ENCODE measurements at places on chromosomes 1 and 21. TPM values are rescaled to one million over a fixed set of nuclear protein-coding genes. Genes with fewer than 3 reads are reported as not detected.

- DNase-seq: peak; percentile 27
Observed at GRCh38 chr21:34154878-34155277, 81.5 kb downstream of the MRPS6 start.

DNA sequence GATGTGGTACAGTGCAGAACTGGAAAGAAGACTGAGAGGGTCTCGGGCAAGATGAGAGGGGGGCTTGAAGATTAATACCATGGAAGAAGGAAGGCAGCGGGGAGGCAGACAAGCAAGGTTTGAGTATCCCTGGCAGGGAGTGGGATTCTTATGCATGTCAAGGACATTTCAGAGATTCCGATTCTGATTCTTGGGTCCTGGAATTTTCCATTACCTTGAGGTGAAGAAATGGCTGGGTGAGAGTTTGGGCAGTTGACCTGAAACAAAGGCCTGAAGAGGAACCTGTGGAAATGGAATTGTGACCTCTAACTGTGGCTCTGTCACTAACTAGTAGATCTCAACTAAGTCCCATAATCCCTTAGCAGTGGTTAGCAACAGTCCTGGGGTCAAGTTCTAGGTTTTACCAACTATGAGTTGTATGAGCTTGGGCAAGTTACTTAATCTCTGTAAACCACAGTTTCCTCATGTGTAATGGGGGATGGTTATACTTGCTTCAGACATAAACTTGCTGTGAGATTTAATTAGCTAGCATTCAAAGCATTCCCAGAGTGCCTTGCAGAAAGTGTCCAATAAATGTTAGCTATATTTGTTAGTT is 8.6 kb upstream of the ACTN2 start:
- no peak for DNase-seq

- DNase-seq: no peak
Observed at GRCh38 chr1:116710420-116711262, 43.1 kb upstream of the IGSF3 start.

- DNase-seq: no peak
Observed at GRCh38 chr1:220526294-220526693, 1.6 kb upstream of the MARK1 start.

DNA sequence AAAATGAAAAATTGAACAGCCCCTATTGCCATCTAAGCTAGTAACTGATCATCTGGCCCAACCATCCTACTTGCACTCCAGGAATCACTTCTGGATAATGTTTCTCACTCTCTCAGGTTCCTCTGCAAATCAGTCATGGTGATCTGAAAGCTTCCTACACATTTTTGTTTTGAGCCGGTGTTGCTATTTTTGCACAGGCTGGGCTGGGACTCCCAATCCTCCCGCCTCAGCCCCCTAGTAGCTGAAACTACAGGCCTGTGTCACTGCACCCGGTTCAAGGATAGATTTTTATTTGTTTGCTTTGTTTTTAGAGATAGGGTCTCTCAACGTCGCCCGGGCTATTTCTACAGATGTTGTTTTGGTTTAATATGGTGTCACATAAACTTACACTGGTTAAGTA is 40.5 kb upstream of the HMCN1 start:
- DNase-seq: no peak

GRCh38 chr1:86866665-86867064 is 47.3 kb downstream of the SELENOF start:
- DNase-seq: no peak

The PDPN gene
- total RNA-seq: not detected
